ENCODE measurements at places on chromosomes 1 and 21.

DNA sequence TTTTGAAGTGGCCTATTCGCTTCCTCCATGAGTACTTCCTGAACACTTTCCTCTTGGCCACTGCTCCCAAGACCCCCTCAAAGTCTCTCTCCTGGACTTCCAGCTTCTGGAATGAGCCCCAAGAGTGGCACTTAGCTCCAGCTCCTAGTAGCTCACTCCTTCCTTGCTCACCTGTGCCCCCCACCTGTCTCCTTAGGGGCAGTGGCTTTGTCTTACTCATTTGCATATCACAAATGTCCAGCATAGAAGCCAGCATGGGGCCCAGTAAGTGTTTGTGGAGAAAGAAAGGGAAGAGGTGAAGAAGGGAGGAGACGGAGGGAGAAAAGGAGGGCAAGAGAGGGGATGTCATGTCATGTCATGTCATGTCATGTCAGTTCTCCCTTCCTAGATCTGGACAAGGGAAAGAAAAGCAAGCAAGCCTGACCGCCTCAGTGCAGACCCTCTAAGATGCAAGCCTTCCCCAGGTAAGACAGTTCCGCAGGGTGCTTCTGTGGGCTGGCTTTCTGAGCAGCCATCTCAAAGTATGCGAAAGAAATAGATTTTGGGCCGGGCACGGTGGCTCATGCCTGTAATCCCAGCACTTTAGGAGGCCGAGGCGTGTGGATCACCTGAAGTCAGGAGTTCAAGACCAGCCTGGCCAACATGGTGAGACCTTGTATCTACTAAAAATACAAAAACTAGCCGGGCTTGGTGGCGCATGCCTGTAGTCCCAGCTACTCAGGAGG, 6.9 kb upstream of the MX1 start:
- no peak for DNase-seq

DNA sequence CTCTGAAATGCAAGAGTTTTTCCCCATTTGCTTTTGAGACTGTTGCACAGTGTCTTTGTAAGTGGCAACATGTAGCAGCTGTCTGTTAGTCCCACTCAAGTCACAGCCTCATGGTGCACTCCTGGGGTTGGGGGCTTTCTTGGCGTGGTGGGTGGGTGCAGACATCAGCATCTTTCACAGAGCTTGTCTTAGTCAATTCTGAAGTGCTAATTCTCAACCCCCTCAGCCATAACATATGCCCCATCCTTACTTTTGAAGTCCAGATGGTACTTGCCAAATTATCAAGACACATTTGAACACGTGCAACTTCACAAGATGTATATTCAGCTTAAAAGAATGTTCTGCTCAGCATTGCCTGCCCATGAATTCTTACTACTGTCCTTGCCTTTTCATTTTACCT, 87.1 kb downstream of the VCAM1 start:
- DNase-seq = no peak

- no peak for DNase-seq
These were observed 160.6 kb downstream of the HMCN1 start for GRCh38 chr1:185894791-185895190.

- no peak for DNase-seq
These were observed 67.8 kb downstream of the CNIH3 start for GRCh38 chr1:224683936-224684335.
